ENCODE measurements at places on chromosomes 6 and 20. TPM values are rescaled to one million over a fixed set of nuclear protein-coding genes. Genes with fewer than 3 reads are reported as not detected.
A peak's percentile ranks its signal among the peaks of the same experiment; 100 is the strongest.

DNA sequence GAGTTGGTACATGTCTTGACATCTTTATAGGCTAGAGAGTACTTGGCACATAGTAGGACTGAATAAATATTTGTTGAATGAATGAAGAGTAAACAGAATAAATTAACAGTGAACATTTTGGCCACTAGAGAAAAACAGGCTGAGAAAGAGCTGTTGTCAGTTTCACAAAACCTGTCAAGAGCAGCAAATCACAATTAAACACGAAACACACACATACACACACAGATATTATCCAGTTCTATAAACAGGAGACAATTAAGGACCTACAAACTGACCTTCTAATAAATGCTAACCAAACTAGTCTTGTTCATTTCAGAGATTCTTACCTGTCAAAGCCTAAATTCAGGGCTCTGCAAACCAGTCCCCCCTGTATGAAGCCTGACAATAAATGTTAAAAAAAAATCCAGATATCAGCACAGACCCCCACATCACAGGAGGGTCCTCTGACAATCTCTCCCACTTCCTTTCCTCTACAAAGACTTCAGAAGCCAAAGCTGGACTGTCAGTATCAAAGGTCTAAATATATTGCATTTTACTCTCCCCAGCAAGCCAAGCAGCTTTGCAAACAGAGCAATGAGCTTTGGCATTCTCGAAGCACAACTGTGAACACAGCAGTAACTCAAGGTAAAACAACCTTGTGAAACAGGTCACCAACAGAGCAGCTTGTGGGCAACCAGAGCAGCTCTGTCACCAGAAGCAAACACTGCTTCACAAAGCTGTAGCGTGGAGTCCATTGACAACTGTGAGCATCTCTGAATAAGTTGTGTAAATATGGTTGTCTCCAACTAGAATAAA is 229.9 kb downstream of the TBXT start:
- H3K36me3 ChIP-seq: no peaks in the 10 kb centered on the region
- H3K27ac ChIP-seq: no peak overlapping the region
- H3K4me3 ChIP-seq: no peak overlapping the region
- no peak for DNase-seq
- no peaks in the 10 kb centered on the region for H3K4me1 ChIP-seq

DNA sequence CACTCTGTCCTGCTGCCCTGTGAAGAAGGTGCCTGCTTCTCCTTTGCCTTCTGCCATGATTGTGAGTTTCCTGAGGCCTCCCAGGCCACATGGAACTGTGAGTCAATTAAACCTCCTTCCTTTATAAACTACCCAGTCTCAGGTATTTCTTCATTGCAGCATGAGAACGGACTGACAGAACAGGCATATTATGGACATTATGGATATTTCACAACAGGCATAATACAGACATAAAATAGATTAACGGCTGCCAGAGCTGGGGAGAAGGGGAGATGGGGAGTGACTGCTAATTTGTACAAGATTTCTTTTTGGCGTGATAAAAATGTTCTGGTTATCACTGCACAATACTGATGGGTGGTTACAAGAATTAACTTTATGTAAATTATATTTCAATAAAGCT is 29.4 kb downstream of the TRPC4AP start:
- H3K27me3 ChIP-seq: no peaks in the 10 kb centered on the region
- DNase-seq: no peak
- no peak overlapping the region for H3K27ac ChIP-seq
- 0 out of 2 replicates have a peak, but pooled peaks cover 10% of the 10 kb centered on the region for H3K4me1 ChIP-seq

DNA sequence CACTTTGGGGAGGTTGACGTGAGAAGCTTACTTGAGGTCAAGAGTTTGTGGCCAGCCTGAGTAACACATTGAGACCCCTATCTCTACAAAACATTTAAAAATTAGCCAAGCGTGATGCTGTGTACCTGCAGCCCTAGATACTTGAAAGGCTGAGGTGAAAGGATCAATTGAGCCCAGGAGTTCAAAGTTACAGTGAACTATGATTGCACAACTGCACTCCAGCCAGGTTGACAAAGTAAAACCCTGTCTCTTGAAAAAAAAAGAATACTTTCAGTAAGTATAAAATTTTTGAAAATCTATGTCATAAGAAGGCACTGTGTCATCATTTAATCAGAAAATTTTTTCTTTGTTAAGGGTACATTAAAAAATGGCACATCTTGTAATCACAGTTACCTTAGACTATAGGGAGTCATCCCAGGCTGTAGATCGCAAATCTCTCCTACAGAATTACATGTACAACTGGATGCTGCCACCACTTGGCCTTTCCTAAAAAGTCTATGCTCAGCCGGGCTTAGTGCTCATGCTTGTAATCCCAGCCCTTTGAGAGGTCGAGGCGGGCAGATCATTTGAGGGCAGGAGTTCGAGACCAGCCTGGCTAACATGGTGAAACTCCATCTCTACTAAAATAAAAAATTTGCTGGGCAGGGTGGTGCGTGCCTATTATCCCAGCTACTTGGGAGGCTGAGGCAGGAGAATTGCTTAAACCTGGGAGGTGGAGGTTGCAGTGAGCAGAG is 17.0 kb upstream of the MRS2 start:
- H3K27me3 ChIP-seq: no peaks in the 10 kb centered on the region
- peak overlapping the region; percentile 34 for H3K4me3 ChIP-seq
- DNase-seq: peak; percentile 98
- H3K27ac ChIP-seq: peak overlapping the region; percentile 79

- no peak overlapping the region for H3K27ac ChIP-seq
- no peak overlapping the region for H3K4me3 ChIP-seq
- DNase-seq: no peak
Measured at GRCh38 chr20:15440049-15440820, 1102.8 kb upstream of the FLRT3 start.

GRCh38 chr6:25536781-25537180 is 115.2 kb upstream of the SCGN start:
- no peak overlapping the region for H3K4me3 ChIP-seq
- H3K4me1 ChIP-seq: no peaks in the 10 kb centered on the region
- H3K27me3 ChIP-seq: no peaks in the 10 kb centered on the region
- H3K27ac ChIP-seq: no peak overlapping the region

- H3K36me3 ChIP-seq: peaks cover 26% of the 10 kb centered on the region
- DNase-seq: no peak
- H3K27me3 ChIP-seq: no peaks in the 10 kb centered on the region
- H3K4me3 ChIP-seq: no peak overlapping the region
- H3K27ac ChIP-seq: no peak overlapping the region
Measured at GRCh38 chr6:88890860-88891845, 72.3 kb downstream of the RNGTT start.

The BAG2 gene
- polyA plus RNA-seq: 4.3 TPM
